Gastroesophageal sphincter (tissue), 4 donors: ENCODE measurements at places on chromosomes 6 and 20.
A peak's percentile ranks its signal among the peaks of the same experiment; 100 is the strongest.

DNA sequence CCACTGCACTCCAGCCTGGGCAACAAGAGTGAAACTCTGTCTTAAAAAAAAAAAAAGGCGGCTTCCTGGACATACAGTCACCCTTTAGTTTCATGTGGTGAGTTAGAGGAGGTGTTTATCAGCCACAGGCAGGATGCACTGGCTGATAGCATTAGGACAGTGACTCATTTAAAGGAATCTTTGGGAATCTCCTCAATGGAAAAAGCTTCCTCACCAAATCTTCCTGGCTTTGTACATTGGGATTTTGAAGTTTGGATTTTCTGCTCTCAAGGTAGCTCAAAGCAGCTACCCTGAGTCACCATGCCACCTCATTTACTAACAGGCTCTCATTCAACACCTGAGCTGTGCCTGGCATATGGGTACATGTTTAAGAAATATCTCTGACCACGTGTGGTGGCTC is 20.2 kb downstream of the PRPH2 start:
- ATAC-seq = no peak

- ATAC-seq = no peak
Measured at GRCh38 chr6:2468601-2468955, 223.2 kb upstream of the GMDS start.

DNA sequence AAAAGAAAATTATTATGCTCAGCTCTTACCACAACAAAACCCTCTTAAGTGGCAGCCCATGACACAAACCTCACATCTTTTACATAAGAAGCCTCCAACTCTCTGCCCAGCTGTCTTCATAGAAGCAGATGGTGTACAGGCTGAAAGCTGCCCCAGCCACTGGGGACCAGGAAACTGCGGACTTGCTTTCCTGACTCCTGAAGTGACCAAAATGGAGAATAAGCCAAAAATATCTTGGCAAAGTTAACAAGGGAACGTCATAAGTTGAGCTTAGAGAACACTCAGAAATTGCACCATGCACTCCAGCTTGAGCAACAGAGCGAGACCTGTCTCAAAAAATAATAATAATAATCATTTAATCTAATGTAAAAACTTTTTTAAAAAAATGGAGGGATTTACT is 160.3 kb upstream of the CDYL start:
- ATAC-seq = peak; percentile 69

DNA sequence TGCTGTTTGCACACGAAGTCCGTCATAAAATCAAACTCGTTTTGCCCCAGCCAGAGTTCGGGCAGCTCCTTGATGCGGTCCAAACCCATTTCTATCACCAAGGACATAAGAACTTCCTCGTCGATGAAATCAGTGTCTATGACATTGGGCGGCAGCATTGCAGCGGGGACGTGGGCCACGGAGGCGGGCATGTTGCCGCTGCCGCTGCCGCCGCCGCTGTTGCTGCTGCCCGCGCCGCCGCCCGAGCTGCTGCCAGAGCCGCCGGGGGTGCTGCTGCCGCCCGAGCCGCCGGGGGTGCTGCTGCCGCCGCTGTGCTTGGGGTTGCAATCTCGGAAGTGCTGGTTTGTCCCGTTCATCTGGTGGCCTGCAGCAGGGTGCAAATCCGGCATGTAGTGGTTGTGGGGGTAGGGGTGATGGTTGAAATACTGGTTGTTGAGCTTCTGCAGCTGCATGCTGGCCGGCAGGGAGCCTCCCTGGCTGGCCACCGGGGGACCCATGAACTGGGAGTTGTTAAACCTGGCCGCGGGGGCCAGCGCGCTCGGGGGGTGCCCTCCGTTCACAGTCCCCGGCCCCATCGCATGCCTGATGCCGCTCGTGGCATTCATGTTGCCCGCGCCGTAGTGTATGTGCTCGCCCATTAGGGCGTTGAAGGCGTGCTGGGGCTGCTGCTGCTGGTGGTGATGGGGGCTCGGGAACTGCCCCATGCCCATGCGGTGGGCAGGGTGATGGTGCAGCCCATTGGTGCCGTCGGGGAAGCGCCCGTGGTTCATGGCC is 1.1 kb downstream of the CITED2 start:
- ATAC-seq = no peak

DNA sequence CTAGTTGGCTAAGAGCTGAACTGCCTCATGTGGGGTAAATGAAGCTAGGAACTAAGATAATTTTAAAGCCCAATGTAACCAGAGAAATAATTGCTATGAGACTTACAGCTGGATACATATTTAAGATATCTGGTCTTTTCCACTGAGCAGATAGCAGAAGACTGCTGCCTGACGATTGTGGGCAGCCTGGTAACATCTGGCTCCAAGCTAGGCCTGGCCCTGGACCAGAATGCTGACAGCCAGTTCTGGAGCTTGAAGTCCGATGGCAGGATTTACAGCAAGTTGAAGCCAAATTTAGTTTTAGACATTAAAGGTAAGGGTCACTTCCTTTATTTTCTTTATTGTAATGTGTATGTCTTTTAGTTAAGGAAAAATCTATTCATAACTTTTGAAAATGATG is 65.7 kb downstream of the RTN4IP1 start:
- no peak for ATAC-seq

GRCh38 chr20:23028392-23028791 is 6.7 kb upstream of the SSTR4 start:
- no peak for ATAC-seq

GRCh38 chr6:73942592-73943186 is 246.7 kb downstream of the CD109 start:
- ATAC-seq = no peak

DNA sequence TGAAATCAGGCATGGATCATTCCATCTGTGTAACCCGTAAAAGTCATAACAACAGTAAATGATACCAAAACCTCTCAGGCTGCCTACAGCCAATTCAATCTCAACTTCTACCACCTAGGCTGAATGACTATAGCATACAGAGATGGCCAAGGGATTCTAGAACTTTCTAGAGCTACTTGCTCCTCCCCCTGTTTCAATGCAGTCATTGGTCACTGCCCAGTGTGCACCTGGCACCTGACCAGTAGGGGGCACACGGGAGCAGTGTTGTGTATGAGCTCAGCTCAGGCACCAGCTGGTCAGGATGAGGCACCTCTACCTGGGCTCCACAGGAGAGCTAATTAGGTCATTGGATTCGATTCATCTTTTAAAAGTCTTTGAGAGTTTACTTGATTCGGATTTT is 86.2 kb downstream of the PLEKHG1 start:
- no peak for ATAC-seq

DNA sequence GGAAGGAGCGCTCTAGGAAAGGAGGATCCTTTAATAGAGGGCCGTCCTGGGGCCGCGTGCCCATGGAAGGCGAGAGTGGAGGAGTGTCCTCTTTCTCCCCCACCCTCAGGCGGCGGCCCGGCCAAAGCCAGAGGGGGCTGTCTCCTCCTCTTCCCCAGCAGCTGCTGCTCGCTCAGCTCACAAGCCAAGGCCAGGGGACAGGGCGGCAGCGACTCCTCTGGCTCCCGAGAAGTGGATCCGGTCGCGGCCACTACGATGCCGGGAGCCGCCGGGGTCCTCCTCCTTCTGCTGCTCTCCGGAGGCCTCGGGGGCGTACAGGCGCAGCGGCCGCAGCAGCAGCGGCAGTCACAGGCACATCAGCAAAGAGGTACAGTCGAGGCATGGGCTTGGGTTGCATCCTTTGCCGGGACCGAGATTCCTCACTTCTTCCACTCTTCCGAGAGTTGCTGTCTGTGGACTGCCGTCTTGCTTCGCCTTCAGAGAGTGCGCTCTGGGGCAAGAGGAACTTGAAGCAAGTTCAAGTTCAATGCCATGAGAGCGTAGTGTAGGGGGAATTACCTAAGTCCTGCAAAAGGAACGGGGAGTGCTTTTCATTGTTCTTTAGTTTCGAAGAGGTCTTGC is at the start of gene LAMA2:
Gene LAMA2, plus strand, starts transcription at position 148 of the 621 bp plus-strand sequence. Its CDS starts 108 bp downstream, at position 256.
- ATAC-seq = peak; percentile 97

- no peak for ATAC-seq
Measured at GRCh38 chr20:62799873-62800272, 3.6 kb downstream of the MRGBP start.

DNA sequence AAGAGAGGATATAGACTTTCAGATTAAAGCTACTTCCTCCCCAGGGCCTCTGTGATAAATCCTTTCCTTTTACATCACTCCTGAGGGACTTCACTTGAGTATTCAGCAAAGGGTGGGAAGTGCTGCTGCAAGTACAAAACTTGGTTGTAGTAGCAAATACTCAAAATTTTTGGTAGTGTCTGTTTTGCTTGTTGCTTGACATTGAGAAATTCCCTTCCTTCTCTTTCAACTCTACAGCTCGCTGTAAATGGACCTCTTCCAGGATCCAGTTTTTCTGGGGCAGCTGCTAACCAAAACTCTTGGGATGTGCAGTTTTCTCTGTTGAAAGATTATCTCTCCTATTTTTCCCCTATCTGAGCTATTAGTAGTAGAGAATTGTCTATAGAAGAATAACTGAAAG is 472.0 kb downstream of the CD109 start:
- ATAC-seq = no peak

- no peak for ATAC-seq
Measured at GRCh38 chr6:130008236-130008873, 10.0 kb upstream of the L3MBTL3 start.

DNA sequence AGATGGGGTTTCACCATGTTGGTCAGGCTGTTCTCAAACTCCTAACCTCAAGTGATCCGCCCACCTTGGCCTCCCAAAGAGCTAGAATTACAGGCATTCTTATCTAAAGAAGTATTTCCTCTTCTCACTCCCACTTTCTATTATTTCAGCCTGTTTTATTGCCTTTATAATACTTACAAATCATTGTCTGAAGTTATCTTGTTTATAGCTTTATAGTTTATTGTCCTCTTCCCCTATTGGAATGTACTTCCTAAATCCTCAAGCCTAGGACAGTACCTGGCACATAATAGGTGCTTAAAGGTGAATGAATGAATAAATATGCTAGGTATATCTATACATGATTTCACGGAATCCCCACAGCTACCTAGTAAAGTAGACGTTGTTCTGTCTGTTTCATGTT is 37.8 kb upstream of the RNF182 start:
- ATAC-seq = no peak

DNA sequence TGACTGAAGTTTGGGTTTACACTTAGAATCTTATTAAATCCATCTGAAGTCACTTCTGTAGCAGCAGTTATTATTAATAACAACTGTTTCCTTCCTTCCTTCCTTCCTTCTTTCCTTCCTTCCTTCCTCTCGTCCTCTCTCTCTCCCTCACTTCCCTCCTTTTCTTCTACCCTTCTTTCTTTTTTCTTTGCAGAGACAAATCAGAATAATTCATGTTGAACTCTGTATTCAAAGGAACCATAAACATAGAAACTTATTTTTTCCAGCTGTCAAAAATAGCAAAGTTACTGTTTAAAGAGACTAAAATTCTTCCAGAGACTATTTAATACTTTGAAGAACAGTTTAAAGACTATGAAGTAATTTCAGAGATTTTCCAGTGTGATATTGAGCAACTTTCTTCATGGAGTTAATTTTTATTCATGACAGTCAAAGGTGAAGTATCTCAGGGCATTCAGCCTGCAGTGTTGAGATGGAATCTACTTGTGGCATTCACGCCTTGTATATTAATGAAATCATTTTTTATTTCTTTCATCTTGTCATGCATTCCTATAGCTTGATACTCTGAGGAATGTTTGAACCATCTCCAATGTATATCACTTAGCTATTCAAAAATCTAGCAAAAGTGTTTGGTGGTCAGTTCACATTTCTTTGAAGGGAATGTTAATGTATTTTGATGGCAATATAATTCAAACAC is 109.7 kb downstream of the BCAS1 start:
- no peak for ATAC-seq

- ATAC-seq = no peak
Measured at GRCh38 chr6:112362812-112363570, 15.9 kb downstream of the RFPL4B start.

- ATAC-seq = no peak
Measured at GRCh38 chr6:1067346-1067745, 244.6 kb upstream of the FOXQ1 start.

- no peak for ATAC-seq
Measured at GRCh38 chr20:58614984-58615760, 35.9 kb upstream of the STX16 start.

- ATAC-seq = no peak
Measured at GRCh38 chr6:149334201-149334600, 16.7 kb downstream of the TAB2 start.

DNA sequence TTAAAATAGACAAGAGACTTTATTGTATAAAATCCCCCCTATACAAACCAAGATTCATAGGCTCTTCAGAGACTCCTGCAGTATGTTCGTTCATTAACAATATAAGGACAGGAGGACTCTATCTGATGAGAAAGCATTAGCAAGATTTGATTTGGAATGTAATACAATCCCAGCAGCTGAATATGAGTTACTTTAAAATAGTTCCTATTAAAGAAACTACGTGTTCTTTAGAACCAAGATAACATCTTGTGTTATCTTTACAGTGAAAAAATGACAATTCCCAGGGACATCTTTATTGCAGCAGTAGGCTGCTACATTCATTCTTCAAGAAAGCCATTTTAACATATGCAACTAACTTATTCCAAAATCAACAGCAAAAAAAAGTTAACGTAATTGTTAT is 1360.1 kb upstream of the GJE1 start:
- no peak for ATAC-seq

DNA sequence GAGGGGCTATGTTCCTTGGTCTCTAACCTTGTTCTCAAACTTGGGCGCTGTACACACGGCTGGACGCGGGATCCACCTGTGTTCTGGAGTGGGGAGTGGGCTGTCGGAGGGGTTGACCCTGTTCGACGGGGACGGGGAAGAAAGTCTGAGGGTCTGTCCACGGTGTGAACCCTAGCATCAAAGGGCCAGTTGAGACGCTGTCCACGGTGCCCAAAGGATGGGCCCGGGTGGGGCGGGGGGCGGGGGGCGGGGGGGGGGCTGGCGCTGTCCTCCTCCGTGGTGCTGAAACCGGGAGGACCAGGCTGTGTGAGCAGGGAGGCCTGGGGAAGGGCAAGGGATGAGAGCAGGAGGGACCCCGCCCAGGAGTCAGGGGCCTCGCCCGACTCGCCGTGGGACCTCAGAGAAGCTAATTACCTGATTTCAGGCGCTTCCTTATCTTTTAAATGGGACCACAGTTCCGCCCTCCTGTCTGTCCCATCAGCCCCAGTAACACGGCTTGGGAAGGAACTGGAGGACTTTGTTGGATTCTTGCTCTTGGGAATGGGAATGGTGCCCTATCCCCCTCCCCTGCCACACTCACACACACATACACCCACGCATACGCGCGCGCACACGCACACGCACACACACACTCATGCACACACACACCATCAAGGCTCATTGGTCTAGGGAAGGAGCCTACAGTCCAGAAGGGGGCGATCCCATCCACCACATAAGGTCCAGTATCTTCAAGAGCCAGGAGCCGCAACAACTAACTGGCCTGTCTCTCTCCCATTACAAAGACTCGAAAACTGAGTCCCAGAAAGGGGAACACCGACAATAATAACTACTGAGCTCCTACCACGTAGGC is 1.0 kb upstream of the VSTM2L start:
- peak; percentile 54 for ATAC-seq
